SIG-M5 (cell line): ENCODE measurements at places on chromosomes 13 and 19.

- no peak for DNase-seq
These were observed 27.8 kb downstream of the NFIX start for GRCh38 chr19:13022859-13023636.

GRCh38 chr13:76991432-76991795 lies 467 bp upstream of the CLN5 start:
- DNase-seq = no peak

GRCh38 chr13:87235621-87236020 lies 435.6 kb upstream of the SLITRK5 start:
- no peak for DNase-seq

DNA sequence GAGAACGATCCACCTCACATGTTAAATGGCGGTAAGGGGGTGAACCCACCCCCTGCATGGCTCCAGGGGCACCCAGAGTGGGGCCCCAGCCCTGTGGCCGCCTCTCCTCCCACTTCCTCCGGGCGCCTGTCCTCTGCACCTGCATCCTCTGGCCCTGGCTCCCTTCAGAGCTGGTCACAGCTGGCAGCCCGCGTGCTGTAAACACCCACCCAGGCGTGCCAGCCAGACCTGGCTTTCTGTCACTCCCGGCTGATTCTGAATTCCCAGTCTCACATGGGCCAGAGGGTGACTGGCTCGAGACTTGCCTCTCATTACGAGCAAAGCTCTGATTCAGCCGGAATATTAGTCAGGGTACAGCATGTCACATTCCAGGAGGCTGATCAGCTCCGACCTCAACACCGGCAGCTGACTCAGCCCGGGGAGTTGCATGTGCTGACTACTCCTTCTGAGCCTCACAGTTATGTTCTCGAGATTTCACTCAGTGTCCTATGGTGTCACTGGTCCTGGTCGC lies 75.1 kb downstream of the GNG7 start:
- DNase-seq = no peak

DNA sequence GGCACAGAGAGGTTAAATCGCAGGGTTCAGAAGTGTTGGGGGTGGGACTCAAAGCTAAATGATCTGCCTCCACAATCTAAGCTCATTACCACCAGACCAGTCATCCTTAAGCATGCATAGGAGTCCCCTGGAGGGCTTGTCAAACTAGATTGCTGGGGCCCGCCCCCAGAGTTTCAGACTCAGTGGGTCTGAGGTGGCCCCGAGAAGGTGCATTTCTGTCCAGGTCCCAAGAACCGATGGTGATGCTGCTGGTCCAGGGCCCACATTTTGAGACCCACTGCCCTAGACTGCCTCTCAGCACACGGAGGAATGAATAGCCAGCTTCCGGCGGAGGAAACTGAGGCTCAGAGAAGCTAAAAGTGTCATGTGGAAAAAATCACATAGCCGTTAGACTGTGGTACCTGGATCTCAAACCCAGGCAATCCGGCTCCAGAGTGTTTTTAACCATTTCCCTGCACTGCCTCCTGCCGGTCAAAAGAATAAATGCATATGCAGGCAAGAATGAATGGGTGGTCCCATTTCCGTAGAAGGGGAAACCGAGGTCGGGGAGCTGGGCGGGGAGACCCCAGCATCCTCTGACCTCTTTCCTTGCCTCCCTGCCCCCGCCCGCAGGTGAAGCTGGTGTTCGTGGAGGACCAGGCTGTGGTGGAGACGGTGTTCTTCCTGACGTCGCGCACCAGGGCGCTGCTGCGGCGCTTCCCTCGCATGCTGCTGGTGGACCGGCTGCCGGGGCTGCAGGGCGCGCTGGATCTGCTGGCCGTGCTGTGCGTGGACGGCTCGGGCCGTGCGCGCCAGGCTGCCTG lies 23.8 kb downstream of the ZSWIM9 start:
- no peak for DNase-seq

DNA sequence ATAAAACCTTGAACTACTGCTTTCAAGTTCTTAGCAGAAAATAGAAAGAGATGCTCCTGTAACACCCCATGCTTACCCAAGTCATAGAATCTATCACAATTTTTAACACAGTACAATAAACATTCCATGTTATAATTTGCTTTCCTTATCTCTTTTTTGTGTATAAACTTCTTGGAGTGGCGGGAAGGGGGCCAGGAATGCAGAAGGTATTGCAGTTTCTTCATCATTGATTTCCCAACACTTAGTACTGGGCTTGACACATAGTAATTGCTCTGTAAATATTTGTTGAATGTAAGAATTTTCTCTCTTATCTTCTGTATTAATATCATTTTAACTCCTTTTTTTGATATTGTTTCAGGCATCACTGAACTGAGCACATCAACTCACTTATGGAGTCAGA lies 535.8 kb downstream of the KCTD12 start:
- DNase-seq = no peak

GRCh38 chr19:40321566-40322270 lies 26.5 kb downstream of the C19orf47 start:
- no peak for DNase-seq
